ENCODE measurements at places on chromosomes 4 and X.

DNA sequence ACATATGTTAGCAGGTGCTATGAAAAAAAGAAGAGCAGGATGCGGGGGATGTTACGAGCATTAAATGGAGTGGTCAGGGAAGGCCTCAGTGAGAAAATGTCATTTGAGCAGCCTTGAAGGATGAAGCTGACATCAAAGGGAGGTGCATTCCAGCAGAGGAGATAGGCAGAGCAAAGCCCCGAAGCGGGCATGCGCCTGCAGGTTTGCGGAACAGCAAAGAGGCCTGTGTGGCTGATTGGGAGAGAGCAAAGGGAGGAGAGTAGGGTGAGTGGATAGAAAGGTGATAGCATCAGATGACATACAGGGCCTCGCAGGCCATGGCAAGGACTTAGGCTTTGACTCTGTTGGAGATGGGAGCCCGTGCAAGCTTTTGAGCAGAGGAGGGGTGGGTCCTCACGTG, 95.4 kb upstream of the GPR50 start:
- DNase-seq: no peak

DNA sequence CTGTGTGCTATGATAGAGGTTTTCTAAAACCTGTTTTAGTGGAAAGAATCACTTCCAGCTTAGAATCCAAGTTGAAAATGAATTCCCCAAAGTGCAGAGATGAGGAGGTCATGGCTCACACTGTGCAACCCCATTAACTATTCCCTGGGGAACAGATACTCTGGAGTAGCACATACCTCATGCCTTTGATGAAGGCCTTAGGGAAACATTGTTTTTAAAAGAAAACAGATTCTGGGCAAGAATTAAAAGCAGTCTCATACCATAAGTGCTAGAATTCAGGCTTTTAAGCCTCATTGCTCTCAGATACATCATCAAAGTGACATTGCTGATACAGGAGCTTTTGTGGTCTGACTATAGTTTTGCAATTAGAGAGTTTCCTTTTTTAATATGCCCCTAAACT, 115.1 kb downstream of the NDST4 start:
- no peak for DNase-seq

DNA sequence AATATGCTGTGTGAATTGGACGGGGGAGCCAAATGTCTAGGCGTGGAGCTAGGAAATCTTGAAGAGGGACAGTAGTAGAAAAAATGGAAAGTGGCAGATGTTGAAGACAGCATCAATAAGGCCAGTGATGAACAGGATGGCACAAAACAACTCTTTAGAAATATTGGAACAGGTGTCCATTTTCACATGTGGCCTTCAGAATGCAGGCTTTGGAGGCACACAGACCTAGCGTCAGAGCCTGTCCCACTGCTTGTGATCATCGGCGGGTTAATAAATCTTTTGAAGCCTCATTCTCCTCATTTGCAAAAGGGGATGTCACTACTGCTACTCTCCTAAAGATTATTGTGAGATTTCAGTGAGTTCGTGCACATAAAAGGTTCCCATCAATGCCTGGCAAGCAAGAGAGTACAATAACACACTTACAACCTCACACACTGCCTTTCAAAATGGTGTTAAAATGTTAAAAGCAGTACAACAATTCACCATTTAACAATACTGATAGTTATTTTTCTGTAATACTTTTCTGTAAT, 2.4 kb downstream of the PDLIM3 start:
- DNase-seq: no peak

DNA sequence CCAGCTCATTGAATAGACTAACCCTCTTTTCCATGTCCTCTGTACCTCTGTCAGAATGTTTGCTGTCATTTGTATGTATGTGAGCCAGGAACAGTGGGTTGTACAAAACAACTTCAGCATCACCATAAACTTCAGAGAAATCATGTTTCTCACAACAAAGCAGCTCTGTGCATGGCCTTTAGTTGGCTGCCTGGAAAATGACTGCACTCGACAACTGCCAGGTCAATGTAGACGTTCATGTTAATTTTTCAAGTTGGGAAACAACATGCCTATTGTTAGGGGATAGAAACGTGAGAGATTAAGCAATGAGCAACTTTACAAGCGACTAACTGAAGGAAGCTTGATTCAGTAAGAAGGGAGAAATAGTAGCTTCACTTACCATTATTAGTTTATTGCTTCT, 17.9 kb upstream of the CXCL11 start:
- DNase-seq: no peak

GRCh38 chr4:123884922-123885321, 488.3 kb downstream of the SPRY1 start:
- no peak for DNase-seq

DNA sequence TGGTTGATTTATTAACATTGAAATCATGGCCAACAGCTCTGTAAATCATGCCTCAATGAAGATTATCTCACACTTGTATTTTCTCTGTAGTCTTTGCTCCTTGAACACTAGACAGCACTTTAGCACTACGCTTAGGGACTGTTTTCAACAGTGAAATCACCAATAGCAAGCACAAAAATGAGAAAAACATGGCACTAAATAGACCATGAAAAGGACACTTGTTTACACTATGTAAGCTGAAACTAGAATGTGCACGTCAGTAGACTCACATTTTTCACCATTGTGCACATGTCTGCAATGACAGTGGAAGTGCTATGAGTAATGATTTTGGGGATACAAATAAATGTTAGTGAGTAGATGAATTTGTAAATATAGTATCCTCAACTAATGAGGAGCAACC, 3.1 kb downstream of the BMP2K start:
- DNase-seq: no peak

GRCh38 chrX:108362026-108362425, 76.2 kb downstream of the COL4A6 start:
- no peak for DNase-seq

DNA sequence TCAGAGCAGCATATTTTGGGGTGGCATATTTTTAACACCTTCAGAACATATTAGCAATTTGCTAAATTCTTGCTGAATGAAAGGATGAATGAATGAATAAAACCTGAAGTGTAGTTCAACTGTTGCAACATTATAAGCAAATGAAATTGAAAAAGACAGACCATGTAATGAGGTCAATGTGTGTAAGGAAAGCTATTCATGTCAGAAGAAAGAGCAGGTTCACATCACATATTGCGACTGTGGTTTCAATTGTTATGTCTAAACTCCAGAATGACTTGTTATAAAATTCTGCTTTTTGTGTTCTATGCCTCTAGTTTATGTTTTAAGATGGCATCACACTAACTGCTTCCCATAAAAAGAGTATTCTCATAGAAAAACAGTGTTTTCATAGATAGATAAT, 32.9 kb upstream of the DSPP start:
- no peak for DNase-seq

GRCh38 chr4:107432451-107432850, 287.6 kb downstream of the PAPSS1 start:
- no peak for DNase-seq

DNA sequence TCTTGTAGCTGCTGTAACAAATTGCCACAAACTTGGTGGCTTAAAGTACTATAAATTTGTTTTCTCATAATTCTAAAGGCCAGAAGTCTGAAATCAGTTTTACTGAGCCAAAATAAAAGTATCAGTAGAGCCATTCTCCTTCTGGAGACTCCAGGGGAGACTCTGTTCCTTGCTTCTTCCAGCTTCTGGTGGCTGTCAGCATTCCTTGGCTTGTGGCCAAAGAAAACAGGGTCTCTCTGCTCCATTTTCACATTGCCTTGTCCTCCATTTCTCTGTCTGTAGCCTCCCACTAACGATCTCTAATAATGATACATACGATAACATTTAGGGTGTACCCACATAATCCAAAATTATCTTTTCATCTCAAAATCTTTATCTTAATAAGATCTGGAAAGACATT, 200.4 kb downstream of the MAB21L2 start:
- no peak for DNase-seq

- no peak for DNase-seq
Observed at GRCh38 chr4:40939856-40940255, 190.1 kb downstream of the NSUN7 start.

DNA sequence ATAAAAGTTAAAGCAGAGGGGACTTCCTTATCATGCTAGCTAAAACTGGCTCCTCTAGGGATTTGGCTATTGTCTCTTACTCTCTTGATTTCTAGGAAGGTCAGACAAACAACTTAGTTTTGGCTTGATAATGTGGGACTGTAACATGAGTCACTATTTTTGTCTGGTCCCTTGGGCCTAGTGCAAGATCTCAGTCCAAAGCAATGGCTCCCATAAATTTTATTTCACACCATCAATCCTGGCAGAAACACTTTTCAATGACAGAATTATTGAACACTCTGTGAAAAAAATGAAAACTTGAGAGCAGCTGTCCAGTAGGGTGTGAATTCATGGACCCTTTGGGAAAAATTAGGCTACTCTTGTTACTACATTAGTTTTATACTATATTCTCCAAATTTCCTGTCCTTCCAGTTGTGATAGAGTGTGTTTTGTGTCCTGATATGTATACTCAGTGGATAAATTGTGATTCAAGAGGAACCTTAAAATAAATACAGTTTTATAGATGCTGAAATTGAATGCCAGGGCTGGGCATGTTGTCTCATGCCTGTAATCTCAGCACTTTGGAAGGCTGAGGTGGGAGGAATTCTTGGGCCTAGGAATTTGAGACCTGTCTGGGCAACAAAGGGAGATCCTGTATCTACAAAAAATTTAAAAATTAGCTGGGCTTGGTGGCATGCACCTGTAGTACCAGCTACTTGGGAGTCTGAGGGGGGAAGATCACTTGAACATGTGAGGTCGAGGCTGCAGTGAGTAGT, 10.8 kb upstream of the SNCA start:
- DNase-seq: no peak

GRCh38 chr4:157045507-157046127, 30.3 kb upstream of the GLRB start:
- DNase-seq: no peak

GRCh38 chrX:16196829-16197228, 29.5 kb downstream of the MAGEB17 start:
- no peak for DNase-seq

GRCh38 chr4:40355131-40355530, 20.0 kb downstream of the CHRNA9 start:
- DNase-seq: no peak
